ENCODE measurements at places on chromosomes 12 and 14.

- DNase-seq = no peak
These were observed 3.0 kb downstream of the RNASE10 start for GRCh38 chr14:20508367-20508766.

DNA sequence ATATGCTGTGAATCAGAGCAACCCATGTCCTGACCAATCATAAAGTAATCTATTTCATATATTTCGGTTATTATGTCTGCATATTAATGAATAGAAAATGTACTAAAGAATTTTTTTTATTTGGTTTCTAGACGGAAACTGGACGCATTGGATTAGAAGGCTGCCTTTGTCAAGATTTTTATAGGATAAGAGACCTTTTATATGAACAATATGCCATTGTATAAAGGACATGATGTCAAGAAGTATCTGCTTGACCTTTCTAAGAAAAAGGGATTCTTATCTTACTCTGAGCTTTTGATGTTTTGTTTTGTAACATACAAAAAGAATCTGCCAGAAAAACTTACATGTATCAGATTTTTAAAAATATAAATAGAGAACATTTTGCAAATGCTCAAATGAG, 39.8 kb downstream of the CPSF2 start:
- no peak for DNase-seq

- DNase-seq = no peak
These were observed 355.6 kb downstream of the DAD1 start for GRCh38 chr14:22233377-22233776.

DNA sequence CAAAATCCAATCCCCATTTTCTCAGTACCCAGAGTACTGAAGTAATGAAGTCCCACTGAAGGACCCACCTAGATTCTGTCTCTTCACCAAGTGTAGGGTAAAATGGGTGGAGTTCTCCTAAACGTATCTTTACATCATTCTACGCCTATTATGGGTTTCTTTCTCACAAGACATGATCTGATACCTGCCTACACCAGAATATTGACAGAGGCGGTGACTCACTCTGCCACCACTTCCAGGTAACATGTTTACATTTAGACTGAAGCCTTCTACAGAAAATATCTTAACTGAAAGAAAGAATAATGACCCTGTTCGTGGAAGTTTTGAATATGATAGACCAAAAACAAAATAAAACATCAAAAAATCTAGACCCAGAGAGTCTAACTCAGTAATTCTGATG, 89.8 kb downstream of the BTG1 start:
- peak; percentile 75 for DNase-seq

DNA sequence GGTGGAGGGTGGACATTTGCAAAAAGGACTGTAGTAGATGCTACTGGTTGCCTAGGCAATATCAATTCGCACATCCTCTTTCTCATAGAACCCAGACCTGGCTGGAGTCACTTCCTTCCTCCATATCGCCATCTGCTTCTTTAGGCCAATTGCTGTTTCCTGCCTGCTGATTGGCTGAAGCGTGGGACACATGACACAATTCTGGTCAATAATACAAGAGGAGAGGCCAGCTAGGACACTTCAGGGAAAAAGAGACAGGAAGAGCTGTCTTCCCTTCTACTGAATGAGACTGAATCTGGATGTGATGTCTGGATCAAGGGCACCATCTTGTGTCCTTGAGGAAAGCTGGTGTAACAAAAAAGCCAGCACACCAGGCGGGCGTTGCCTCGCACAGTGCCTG, 53.8 kb downstream of the TRPV4 start:
- DNase-seq = no peak

GRCh38 chr12:630656-631632, 32.3 kb downstream of the NINJ2 start:
- peak; percentile 73 for DNase-seq

DNA sequence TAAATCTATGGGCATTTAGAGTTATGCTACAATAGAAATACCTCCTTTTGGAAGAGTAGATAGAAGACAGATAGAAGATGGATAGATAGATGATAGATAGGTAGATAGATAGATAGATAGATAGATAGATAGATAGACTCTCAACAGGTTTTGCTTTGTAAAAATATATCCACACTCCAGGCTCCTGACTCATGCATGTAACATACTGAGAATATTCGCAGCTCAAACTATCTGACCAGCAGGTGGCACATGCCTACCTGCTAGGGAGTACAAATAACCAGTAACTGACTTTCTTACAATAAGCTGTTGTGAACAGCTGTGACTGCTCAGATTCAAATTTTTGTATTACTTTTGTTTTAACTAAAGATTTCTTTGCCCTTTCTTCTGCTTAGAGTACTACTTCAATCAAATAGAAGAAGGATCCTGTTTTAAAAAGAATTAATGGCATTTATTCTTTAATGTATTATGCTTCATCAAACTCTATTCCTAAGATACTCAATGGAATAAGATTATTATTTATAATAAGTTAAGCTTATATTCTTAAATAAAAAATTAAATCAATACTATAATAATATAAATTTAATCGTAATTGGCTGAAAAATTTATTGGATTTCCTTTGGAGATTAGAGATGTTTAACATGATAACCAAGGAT, 15.8 kb upstream of the CPNE8 start:
- DNase-seq = peak; percentile 42

DNA sequence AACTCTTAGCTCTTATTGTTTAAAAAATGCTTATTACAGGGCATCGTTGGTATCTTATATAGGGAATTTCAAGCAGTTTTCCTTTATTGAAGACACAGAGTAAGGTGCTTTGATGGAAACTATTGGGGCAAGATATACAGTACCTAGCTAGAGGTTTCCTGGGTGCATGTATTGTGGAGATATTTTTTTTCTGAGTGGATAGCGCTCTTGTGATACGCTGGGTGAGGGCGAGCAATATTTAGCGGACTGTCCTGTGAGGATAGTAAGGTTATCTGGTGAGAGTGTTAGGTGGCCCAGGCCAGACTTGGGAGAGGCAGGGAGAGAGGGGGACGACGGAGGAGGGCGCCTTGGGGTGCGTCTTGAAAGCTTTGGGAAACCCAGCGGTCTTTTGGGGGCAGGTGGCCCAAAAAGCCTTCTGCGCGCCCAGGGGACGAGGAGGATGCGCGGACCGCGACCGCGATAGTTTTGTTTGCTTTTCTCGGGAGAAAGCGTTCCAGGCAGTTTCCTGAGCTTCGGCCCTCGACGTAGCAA, 596 bp upstream of the BICD1 start:
- DNase-seq = no peak

GRCh38 chr12:94704452-94705306, 54.3 kb upstream of the TMCC3 start:
- no peak for DNase-seq

DNA sequence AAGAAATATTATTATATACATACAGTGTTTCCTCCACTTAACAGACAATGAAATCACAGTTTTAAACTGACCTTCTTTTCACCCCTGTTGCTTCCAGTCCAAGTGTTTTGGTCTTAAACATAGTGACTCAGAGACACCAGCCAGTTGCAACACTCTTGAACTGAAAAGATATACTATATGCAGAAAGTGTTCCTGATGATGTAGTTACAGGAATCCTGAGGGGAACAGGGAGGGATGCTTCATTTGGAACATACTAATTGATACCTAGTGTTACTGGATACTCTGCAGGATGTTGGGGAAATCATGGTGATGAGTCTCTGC, 420.8 kb downstream of the CCDC91 start:
- DNase-seq = no peak

DNA sequence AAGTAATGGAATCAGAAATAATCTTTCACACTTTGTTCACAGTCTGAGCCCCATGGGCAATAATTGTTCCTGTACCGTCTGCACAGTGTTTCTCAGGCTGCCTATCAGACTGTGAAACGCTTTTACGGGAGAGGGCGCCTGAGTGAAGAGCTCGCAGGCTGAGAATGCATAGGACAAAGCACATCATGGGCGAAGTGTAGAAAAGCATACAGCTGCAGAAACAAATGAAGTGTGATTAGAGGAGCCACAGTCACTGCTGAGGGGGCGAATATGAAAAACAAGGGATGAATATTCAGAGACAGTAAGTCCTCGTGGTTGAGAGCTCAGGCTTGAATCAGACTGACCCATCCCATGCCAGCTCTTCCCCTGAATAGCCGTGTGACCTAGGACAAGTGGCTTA, 438.4 kb upstream of the DCN start:
- no peak for DNase-seq

DNA sequence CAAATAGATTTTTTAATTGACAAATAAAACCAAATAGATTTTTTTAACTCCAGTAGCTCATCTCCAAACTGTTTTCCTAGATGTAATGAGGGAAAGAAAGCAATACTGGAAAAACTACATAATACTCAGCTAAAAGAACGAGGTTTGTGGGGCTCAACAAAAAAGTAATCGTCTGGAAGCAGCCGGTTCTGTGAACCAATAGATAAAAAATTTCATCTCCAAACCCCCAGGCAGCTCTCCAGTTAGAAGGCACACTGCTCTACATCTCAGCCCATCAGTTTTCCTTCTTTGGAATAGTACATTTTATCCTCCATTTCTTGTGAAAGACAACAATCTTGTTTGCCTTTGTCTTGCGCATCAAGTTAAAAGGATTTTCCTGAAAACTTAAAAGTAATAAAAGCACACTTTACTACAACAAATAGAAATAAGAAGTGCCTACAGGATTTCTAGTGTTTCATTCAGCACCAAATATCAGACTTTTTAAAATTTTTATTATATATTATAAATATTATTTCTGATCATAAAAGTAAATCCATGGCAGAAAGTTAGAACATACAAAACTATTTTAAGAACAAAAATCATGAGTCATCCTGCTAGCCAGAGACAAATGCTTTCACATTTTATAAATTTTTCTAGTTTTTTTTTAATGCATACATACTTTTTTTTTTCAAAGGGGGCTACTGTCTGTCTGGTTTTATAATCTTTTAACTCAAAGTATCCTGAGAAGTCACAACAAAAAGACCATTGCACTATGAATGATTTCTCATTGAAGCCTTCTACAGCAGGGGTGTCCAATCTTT, 67.7 kb downstream of the EPS8 start:
- no peak for DNase-seq
